Astrocyte of the cerebellum (primary cell): ENCODE measurements at places on chromosomes 5 and 9.

- no peak for DNase-seq
Measured at GRCh38 chr9:4774209-4774608, 18.5 kb upstream of the RCL1 start.

DNA sequence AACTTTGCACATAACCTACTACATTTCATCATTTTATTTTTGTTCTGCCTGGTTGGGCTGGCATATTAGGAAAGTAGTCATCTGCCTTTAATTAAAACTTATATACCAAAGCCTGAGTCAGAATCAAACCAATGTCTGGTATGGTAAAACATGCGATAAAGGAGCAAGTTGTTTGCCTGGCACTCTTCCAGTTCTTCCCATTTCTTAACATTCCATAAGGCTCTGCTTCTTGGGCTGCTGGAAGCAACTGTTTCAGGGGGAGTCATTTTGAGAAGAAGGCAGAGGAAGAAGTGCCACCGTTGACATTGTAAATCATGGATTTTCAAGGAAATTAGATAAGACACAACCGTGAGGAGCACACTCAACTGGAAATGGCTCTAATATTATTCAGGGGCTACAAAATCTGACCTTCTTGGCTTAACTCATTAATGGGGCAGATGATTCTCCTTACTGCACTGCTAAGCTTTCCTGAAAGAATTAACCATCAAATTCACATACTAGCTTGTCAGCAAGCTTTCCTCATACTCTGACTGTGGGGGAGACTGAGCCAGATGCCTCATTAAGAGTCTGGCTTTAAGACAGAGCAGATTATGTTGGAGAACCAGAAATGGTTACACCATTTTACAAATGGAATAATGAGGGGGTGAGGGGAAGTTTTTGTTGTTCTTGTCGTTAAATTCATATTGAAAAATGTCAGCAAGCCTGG, 391.0 kb downstream of the TMEM232 start:
- DNase-seq: peak; percentile 89

DNA sequence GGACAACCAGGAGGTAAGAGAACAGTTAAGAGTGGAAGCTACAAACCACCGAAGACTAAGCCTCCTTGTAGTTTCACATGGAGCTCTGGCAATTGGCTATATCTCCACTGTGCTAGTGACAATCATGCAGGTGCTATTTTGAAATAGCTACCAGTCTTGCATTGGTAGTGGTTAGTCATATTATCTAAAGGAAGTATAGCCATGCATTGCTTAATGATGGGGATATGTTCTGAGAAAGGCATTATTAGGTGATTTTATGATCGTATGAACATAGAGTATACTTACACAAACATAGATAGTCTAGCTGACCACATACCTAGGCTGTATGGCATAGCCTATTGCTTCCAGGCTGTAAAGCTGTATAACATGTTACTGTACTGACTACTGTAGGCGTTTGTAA, 28.4 kb downstream of the HSDL2 start:
- no peak for DNase-seq

DNA sequence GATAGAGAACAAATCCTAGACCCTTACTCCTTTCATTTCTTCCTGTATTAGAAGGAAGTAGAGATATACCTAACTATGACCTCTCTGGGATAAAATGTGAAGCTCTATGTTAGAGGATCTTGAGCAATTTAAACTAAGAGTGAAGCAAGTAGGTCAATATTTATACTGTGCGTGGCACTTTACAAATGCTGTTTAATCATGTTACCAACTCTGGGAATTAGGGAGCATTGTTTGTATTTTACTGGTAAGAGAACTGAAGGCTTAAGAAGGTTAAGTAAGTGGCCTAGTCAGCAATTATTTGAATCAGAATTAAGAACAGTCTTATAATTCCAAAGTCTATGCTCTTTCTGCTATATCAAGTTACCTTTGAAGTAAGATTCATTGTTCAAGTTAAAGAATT, 12.0 kb downstream of the TNC start:
- DNase-seq: no peak
